OCI-M1 (cell line): ENCODE measurements at places on chromosomes 3 and 15.

- no peak for DNase-seq
Measured at GRCh38 chr3:109363634-109364033, 26.3 kb upstream of the DPPA4 start.

DNA sequence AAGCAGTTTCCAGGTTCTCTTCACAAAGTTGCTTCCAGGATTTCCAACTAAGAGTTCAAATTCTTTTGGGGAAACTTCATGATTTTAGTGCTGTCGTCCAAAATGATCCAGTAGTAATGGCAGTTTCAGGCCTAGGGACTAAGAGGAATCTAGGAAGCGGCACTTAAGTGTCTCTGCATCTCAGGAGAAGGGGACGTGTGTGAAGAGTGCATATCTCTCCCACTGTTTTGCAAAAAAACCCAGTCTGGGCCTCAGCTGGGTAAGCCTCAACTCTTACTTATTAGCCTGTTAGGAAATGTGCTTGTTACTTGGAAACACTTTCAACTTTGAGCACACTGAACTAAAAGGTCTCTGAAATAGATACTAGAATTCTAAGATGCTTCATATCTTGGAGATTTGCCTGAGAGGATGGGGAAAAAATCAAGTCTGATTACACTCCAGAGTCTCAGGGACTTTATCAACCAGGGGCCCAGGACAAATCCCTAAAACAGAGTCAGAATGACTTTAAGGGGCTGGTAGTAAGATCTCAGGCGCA lies 81.8 kb downstream of the WDR76 start:
- no peak for DNase-seq

DNA sequence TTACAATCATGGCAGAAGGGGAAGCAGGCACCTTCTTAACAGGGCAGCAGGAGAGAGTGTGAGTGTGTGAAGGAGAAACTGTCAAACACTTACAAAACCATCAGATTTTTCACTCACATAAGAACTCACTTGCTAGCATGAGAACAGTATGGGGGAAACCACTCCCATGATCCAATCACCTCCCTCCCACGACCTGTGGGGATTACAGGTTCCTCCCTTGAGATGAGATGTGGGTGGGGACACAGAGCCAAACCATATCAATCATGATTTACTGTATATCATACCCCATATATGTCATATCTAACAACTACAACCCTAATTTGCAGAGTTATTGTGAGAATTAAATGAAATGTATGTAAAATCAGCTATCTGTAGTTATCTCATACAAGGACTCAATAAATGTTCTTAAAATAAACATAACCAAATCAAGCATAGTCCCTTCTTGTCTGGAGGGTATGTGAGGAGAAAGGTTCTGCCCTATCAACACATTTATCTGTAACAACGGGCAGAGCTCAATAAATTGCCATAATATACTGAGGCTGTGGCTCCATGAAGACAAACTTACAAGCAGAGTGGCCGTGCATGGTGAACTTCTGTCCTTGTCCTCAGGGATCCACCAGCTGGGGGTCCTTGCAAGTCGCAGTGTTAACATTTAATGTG lies 504.7 kb downstream of the SOX2 start:
- DNase-seq: no peak

DNA sequence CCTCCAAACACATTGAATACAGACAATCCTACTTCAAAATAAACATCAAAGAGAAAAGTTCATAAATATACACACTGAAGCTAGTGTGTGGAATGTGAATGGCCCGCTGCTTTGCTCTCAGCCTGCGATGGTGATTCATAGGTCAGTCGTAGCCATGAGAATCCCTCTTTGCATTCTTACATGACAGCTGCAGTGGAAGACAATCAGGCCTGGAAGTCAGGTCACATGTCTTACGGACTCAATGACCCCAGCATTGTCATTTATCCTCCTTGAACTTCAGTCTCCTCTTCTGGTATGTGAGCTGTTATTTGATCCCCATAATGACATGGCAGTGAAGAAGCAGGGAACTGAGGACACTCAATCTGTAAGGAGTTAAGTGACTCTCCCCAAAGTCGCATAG lies 217.8 kb upstream of the EOMES start:
- no peak for DNase-seq

DNA sequence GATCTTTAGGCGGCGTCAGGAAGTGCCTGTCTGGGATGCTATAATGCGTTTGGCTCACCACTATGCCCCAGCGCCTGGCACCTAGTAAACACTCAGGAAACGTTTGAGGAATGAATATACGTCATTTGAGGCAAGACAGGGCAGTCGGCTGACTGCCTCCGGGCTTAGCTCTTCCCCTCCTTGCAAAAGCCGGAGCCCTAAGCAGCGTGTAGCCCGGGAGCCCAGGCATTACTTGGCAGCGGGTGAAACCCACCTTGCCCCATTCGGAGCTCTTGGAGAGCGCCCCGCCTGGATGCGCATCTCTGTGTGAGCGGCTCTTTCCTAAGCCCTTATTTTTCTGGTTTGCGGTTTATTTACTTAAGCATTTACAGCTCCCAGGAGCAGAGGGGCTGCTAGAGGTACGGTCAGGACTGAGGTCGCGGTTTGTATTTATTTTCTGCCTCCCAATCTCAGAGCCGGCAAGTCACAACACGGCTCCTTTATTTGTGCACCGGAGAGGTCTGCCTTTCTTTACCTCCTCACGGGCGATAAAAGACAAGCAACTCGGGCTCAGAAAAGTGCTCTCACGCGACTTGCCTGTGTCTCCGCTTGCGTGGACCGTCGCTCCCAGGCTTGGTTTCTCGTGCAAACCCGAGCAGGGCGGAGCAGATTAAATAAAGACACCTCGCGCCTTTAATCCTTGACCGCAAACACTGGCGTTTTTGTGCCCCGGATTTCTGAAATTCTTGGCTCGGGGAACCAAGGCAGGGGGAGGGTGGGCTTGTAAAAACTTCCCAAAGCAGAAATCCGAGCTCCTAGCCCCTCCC lies 737 bp upstream of the ITPR1 start:
- DNase-seq: peak; percentile 83

- peak; percentile 97 for DNase-seq
Measured at GRCh38 chr15:39782441-39783138, at the start of gene FSIP1. Gene FSIP1 (minus strand): TSS chr15:39782841. CDS start chr15:39776524, 6,317 bp downstream.

DNA sequence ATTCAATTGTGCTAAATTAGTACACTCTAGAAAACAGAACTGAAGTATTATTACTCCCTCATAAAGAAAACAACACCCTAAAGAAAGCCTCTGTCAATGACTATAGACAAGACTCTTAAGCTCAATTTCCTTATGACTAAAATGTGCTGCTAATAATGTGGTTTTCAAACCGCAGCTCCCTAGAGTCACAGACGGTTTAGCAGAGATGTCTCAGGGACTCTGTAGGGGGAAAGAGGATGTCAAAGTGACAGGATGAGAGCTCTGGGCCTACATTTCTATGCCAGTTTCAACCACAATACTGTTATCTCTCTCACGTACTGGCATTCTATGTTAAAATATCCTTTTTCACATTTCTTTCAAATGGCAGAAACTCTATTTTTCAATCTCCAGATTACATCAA lies 37.6 kb upstream of the WDR49 start:
- peak; percentile 2 for DNase-seq

DNA sequence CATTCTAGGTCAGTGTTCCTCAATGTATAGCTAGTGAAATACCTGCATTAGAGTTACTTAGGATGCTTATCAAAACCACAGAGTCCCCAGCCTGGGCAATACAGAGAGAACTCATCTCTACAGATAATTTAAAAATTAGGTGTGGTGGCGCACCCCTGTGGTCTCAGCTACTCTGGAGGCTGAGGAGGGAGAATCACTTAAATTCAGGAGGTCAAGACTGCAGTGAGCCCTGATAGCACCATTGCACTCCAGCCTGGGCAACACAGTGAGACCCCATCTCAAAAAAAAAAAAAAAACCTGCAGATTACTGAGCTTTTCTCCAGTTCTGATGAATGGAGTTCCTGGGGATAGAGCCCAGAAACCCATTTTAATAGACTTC lies 10.1 kb upstream of the MINDY2 start:
- peak; percentile 27 for DNase-seq

GRCh38 chr3:68819361-68819760 lies 113.0 kb downstream of the TAFA4 start:
- DNase-seq: no peak

GRCh38 chr3:127096256-127097071 lies 96.5 kb upstream of the PRR23E start:
- no peak for DNase-seq

DNA sequence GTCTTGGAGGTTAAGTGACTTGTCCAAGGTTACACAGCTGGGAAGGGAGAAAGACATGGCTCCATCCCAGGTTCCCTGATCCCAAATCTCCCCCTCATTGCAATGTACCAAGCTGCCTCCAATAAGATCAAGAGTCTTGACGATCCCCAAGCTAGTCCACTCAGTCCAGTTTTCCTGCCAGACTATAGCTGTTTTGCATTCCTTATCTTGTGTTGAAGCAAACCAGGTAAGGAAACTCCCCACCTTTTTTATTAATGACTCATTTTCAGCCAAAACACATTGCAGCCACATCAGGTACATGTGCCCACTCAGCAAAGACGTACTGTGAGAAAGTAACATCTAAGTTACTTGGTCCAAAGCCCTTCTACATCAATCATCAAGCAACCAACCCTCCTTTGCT lies 41.9 kb downstream of the LIPC start:
- no peak for DNase-seq

- DNase-seq: no peak
Measured at GRCh38 chr15:65370885-65371284, 6.9 kb downstream of the IGDCC3 start.

GRCh38 chr3:36698314-36698713 lies 66.0 kb downstream of the DCLK3 start:
- DNase-seq: no peak

- DNase-seq: peak; percentile 56
Measured at GRCh38 chr3:114034211-114034610, 22.1 kb downstream of the CCDC191 start.

- DNase-seq: no peak
Measured at GRCh38 chr3:173501931-173502489, 104.5 kb downstream of the NLGN1 start.

DNA sequence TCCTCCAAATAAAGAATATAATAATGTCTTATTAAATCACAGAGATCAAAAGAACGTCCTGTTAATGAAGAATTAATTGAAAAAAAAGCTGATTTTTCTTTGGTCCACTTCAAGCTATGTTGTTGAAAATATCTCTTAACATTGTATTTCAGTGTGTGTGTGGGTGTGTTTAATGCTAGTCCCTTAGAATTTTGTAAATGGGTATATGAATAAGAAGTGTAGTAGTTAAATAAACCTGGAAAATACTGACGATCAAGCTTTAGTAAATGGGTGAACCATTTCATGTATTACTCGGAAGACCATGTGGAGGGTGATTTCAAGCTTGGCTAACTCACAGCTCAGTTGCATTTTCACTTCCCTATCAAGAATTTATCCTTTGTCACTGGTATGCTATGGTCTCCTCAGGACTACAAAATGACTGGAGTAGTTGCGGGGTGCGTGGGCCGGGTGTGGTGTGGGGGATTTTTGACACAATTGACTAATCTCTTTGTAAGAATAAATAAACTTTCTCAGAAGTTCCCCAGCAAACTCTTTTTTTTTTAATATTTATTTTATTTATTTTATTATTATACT lies 586.4 kb downstream of the GRM7 start:
- no peak for DNase-seq

DNA sequence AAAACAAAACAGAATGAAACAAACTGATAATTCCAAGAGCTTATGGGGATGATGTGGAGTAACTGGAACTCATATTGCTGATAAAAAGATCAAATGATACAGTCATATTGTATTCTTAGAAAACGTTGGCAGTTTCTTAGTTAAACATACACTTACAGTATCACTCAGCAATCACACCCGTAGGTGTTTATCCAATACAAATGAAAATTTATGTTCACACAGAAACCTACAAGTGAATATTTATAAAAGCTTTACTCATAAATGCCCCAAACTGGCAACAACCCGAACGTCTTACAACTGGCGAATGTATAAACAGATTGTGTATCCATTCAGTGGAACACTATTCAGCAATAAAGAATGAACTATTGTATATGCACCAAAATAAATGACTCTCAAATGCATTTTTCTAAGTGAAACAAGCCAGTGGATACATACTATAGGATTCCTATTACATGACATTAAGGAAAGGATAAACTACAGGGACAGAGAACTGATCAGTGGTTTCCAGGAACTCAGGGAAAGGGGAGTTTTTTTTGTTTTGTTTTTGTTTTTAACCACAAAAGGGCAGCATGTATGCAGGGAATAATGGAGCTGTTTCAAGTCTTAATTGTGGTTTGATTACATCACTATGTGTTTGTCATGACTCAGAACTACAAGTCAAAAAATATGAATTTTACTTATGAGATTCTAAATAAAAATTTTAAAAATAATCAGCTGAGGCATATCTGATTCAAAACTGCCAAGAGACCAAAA lies 71.8 kb upstream of the NDUFB4 start:
- peak; percentile 60 for DNase-seq
